Hypothalamus (tissue), 51 donors: ENCODE measurements at places on chromosomes 4 and X.

GRCh38 chrX:149013081-149013480 lies 492.0 kb downstream of the IDS start:
- no peak for DNase-seq

DNA sequence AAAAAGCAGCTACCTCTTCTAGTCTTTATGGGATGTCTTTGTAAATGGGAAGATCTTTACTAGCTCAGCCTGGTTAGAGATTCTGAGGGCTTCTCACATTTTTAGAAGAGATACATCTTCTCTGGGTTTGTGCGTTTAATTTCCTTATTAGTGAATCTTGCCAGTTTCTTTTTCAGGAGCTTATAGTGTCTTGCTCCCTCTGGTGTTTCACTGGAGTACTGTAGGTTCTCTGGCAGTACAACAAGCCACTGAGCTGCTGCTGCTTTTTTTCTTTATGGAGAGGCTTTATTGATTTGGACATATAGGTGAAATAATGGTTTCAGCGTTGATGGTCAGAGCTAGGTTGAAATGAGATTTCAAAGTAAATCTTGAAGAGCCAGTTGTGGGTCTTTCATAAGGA lies 82.9 kb downstream of the LAS1L start:
- DNase-seq = no peak

DNA sequence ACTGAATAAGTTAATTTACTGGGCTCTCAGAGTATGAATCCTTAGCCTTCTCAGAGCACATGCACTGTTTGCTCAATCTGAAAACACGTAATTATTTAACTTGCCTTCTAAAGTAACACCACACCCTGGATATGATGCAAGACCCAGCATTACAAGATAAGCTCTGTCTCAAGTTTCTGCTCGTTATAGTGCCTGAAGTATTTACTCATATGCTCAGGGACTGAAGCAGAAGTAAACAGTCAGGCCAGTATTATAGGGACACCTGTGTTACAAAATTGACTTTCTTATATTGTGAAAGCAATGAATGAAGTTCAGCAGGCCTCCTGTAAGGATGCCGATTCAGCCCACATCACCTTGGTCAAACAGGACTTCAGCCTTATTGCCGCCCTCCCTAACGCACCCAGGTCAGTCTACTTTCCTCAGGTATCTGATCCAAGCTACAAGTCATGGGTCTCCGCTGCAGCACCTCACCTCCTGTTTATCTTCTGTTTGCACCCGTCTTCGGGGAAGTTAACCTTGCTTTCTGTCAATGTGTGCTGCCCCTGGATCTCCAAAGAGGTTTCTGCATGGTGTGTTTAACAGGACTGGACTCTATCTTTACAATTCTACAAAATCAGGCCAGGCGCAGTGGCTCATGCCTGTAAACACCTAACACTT lies 42.8 kb upstream of the KLF3 start:
- DNase-seq = no peak

- no peak for DNase-seq
Observed at GRCh38 chrX:129227366-129227765, 295.9 kb downstream of the SMARCA1 start.

- no peak for DNase-seq
Observed at GRCh38 chr4:186724058-186724863, 605 bp upstream of the FAT1 start.

DNA sequence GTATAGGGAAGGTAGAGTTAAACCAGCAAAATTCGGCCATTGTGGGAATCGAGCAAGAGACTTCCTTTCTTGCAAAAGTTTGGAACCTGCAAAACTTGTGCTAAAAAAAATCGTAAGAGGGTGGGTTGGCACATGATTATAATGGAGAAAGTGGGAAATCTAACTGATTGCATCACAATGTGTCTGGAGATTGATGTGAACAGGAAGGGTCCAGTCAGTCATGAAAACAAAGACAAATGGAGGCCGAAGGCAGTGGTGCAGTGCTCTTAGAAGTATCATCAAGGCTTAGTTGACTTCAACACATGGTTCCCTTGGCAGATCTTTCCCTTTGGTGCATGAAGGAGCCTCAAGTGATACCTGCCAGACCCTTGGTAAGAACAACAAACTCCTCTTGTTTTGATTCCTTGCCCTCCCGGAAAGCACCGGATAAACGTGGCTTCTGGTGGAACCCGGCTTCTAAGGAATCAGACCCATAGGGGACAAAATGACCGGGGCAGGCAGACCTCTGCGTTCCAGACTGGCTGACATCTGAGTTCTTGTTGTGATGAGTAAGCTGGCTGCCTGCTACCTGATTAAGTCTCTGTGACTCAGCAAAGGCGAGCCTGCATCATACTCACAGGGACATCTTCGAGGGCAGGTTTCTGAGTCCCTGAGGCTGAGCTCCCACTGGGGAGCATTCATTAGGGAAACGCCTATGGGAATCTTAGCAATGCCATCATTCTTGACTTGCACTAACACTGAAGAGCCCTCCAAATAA lies 87.7 kb upstream of the MAP3K15 start:
- no peak for DNase-seq

GRCh38 chr4:116829187-116829586 lies 256.2 kb downstream of the TRAM1L1 start:
- no peak for DNase-seq

- DNase-seq = no peak
Observed at GRCh38 chr4:123235431-123235830, 161.2 kb upstream of the SPRY1 start.

GRCh38 chrX:153560000-153560399 lies 38.9 kb downstream of the CCNQ start:
- no peak for DNase-seq

GRCh38 chr4:72567821-72568675 lies 973 bp downstream of the ADAMTS3 start:
- peak; percentile 51 for DNase-seq

GRCh38 chrX:79195027-79195426 lies 50.5 kb downstream of the GPR174 start:
- no peak for DNase-seq

DNA sequence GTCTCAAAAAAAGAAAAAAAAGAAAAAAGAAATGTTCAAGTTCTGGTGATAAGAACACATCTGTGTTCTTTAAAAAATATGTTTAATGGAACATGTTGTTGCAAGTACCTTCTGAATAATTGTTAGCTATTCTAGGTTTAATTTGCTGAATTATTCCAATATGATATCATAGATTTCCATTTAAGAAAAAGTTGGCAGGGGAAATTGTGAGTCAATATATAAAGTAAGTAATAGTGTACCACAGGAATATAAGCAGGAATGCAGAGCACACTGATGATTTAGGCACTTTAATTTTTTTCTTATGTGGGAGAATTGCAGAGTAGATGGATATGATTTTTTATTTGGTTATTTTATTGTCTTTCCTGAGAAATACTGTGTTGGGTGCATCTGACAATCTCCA lies 190.7 kb downstream of the RPA4 start:
- no peak for DNase-seq

- DNase-seq = no peak
Observed at GRCh38 chr4:139913398-139913990, 240.5 kb downstream of the MAML3 start.
